Stimulated activated CD4-positive, alpha-beta T cell treated with anti-CD3 and anti-CD28 coated beads, TNF-alpha, amount 100 ng/mL, for 24 hours (primary cell): ENCODE measurements at places on chromosomes 1 and 21.

- DNase-seq, result peak; percentile 11
Observed at GRCh38 chr1:233355841-233356704, 28.5 kb downstream of the MAP3K21 start.

GRCh38 chr1:181335631-181336030, 147.7 kb upstream of the CACNA1E start:
- no peak for DNase-seq

- DNase-seq, result no peak
Observed at GRCh38 chr1:78651241-78651640, 1.6 kb downstream of the IFI44 start.

DNA sequence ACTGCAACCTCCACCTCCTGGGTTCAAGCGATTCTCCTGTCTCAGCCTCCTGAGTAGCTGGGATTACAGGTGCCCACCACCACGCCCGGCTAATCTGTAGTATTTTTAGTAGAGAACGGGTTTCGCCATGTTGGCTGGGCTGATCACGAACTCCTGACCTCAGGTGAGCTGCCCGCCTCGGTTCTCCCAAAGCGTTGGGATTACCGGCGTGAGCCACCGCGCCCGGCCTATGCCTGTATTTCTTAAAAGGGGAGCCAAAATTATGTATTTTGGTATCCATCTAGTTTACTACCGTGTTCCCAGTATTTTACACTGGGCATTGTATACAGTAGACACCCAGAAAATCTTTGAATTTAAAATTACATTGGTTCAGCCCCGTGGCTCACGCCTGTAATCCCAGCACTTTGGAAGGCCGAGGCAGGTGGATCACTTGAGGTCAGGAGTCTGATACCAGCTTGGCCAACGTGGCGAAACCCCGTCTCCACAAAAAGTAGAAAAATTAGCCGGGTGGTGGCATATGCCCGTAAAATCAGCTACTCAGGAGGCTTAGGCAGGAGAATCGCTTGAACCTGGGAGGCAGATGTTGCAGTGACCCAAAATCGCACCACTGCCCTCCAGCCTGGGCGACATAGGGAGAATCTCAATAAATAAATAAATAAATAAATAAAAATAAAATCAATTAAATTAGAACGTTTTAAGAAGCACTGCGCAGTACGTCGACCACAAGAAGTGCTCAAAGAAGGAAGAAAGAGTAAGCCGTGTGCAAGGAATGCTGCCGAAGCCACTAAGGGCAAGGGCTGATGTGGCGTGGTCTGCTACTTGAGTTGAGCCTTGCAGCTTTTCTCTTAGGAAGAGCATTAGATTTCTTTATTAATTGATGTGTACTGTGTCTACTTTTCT, 1.5 kb upstream of the THRAP3 start:
- DNase-seq, result no peak

DNA sequence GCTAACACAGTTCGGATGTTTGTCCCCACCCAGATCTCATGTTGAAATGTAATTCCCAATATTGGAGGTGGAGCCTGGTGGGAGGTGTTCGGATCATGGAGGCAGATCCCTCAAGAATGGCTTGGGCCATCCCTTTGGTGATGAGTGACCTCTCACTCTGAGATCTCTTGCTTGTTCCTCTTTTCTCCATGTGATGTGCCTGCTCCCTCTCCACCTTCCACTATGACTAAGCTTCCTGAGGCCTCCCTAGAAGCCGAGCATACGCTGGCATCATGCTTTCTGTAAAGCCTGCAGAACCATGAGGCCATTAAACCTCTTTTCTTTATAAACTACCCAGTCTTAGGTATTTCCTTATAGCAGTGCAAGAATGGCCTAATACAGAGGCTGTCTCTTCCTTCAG, 8.1 kb upstream of the PLA2G5 start:
- no peak for DNase-seq

DNA sequence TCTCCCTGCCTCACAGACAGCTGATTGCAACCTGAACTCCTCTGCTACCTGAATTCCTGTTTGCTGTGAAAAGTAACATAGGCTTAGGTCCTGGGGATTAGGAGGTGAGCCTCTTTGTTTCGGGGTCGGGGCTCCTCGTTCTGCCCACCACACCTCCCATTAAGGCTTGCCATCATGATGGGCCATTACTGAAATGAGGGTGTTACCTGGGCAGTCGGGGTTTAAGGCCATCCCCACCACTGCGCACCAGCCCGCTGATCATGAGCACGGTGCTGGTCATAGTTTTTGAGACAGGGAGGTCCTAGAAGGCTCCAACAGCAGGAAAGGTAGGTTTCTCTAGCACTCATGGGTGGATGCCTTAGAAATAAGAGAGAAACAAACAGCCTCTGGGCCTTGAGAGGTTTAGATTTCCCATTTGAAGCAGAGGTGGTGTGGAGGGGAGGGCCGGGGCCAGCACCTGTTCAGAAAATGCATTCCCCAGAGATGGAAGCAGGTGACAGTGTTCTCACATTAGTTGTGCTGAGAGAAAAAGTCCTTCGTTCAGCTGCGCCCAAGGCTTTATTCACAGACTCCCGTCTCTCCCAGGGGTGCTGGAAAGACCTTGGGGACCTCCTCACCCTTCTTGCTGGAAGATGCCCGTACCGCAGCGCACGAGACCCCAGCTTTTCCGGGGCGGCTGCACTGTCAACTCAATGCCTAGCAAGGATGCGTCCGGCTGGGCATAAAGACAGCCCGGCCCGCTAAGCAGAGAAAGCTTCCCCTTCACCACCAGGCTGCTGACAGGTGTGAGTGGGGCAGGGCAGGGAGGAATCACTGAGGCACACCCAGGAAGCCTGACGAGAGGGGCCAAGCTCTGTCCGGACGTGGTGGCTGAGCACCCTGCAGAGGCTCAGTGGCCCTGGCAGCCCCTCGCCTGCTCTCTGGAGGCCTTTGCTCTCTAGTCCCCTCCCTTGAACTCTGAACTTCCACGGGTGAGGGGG, 125.5 kb downstream of the PGBD5 start:
- no peak for DNase-seq

GRCh38 chr1:19814244-19814661, 830 bp downstream of the RNF186 start:
- DNase-seq, result no peak

DNA sequence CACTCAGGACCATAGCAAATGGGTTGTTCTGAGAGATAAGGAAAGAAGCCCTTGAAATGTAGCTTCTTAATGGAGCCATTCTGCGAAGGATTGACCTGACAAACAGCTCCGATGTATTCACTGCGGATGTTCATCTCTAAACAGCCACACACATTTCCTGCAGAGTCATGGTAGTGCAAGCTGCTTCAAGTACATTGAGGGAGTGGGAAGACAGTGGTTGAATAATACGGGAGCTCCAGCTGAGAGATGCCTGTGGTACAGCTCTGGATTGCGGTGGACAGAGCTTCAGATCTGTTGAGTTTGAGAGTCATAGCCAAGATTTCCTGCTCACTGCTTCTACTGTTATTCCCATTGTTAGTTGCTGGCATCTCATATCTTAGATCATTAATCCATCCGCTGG, 86.6 kb downstream of the ZBTB18 start:
- DNase-seq, result no peak

DNA sequence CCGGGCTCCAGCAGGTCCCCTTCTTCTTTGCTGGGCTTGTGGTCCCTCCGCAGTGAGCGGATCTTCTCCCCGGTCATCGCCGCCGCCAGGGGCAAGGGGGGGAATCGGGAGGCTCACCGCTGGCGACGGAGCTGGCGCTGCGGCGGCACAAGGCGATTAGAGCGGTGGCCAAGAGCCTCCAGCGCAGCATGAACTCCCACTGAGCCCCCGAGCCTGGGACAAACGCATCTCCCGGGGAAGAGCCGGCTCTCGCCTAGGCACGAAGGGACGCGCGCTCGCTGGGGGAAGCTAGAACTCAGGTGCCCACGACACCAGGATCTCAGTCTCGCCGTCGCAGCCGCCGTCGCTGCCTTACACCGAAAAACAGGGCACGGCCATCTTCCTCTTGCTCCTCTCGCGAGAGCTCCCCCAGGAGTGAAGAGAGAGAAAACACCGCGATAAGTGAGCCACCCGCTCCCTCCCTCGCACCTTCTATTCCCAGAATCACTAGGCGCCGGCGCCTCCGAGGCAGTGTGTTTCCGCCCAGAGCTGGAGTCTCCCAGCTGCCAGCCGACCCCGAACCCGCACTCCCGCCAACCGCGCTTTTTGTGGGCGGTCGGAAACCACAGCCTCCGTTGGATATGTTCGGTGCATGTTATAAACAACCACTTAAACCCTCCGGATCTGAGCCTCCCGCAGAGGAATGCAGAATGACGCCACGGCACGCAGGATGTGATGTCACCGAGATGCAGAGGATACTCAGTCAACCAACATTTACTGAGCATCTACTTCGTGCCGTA, at the start of gene ANKRD13C:
Gene ANKRD13C, minus strand, starts transcription at position 391 of the 779 bp plus-strand sequence. Its CDS starts 314 bp downstream, at position 77.
- DNase-seq, result peak; percentile 78

DNA sequence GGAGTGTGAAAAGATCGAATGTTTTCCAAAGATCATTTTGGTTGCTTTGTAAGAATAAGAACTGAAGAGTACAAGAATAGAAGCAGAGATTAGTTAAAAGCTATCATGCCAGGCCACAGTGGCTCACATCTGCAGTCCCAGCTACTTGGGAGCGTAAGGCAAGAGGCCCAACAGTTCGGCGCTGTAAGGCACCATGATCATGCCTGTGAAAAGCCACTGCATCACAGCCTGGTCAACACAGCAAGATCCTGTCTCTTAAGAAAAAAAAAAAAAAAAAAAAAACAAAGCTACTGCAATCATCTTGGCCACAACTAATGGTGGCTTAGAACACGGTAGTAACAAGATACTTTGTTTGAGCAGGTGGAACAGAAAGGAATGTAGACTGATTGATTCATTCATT, 116.2 kb downstream of the EIF4G3 start:
- DNase-seq, result no peak

- DNase-seq, result no peak
Observed at GRCh38 chr1:53672785-53673184, 66.2 kb downstream of the GLIS1 start.

- no peak for DNase-seq
Observed at GRCh38 chr21:39855595-39855994, 11.6 kb upstream of the PCP4 start.

DNA sequence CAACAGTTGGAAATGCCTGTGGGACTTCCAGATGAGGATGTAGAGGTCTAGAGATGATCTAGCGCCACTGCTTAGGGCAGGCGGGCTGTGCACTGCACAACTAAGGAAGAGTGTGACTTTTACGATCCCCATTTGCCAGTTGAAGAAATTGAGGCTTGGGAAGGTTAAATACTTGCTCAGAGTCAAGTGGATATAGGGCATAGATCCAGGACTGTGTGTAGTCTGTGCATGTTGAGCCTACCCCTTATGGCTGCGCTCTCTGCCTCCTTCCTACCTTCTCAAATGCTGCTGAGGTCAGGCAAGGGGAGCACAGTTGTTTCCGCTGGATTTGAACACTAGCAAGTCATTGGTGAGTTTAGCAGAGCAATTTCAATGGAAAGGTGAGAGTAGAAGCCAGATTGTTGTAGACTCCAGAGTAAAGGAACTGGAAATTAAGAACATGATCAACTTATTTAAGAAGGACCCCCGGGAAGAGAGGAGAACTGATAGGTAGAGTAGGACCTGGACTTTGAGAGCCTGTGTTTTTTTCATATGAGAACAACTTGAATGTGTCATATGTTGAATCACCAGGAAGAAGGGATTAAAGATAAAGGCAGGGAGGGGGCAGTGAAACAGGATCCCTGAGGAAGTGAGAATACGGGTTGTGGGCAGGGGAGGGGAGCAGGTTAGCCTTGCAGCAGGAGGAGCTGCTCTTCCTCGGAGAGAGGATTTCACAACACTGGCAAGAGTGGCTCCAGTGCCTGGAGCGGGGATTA, 2.7 kb downstream of the CAPN2 start:
- DNase-seq, result no peak

- DNase-seq, result no peak
Observed at GRCh38 chr1:177384461-177384860, 213.7 kb downstream of the BRINP2 start.

DNA sequence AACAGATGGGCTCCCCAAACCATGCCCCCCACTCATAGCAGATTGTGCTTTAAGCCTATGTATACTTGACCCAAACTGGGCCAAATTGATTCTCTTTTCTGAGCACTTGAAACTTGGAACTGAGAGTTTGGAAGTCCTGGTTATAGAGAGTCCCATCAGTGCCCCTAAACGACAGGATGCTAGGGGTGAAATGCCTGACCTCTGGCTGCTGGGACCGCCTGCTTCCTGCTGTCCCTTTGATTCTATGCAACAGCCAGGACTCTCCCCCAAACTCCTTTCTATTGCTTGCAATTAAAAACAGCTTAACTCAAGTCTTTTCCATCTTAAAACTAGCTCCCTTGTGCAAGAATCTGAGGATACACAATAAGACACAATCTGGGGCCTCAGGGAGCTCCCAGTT, 4.7 kb downstream of the C1orf210 start:
- DNase-seq, result no peak

GRCh38 chr1:219927956-219928790, at the start of gene SLC30A10:
SLC30A10 (minus strand) TSS chr1:219928557; CDS start chr1:219928440, 117 bp downstream.
- no peak for DNase-seq

DNA sequence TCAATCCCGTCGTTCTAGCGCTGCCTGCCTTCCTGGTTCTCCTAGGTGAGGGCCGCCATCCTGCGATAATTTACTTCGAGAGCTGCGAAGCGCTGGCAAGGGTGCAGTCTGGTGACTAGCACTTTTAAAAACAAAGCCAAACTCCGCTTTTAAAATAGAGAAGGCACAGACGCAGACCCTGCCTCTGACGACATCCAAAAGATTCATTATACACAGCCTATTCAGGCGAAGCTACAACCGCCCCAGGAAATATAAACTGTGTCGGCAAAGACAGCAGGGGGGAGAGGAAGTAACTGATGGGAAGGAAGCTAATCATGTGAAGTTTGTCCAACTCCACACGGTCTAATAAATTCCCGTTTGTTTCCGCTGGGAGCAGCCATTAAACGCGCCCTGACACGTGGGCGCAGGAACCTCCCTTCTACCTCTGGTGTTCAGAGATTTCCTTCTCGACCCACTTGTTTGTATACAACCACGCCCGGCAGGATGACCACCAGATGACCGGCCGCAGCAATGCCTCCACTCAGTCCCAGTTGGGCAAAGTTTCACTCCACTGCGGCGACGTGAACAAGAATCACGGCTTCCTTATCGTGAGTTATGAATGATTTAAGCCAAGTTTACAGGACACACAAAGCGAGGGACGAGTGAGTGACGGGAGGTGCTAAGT, 1.3 kb downstream of the GNG12 start:
- no peak for DNase-seq
